ENCODE measurements at places on chromosomes 16 and 17.

DNA sequence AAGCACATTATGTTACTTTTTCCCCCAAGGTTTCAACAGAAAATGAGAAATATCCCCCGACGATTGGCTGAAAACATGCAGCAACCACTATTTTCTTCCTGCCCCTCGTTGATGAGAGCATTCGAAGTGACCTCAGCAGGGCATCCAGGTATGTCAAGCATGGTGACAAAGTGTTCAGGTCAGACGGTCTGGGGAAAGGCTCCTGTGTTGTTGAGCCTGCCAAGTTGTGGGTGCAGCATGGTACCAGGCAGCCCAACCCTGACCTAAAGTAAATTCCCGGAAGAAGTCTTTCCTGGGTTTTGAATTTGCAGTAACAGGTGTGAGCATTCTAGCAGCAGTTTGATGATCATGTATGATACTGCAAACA lies 51.7 kb upstream of the SEC14L1 start:
- peak; percentile 55 for DNase-seq

- DNase-seq: no peak
Observed at GRCh38 chr16:50585331-50585776, 37.2 kb downstream of the NKD1 start.

- no peak for DNase-seq
Observed at GRCh38 chr17:48194097-48194550, 86.6 kb downstream of the SNX11 start.

- DNase-seq: no peak
Observed at GRCh38 chr16:84093879-84094270, 22.9 kb downstream of the MBTPS1 start.

GRCh38 chr16:63292036-63292435 lies 1255.8 kb upstream of the CDH8 start:
- DNase-seq: no peak

DNA sequence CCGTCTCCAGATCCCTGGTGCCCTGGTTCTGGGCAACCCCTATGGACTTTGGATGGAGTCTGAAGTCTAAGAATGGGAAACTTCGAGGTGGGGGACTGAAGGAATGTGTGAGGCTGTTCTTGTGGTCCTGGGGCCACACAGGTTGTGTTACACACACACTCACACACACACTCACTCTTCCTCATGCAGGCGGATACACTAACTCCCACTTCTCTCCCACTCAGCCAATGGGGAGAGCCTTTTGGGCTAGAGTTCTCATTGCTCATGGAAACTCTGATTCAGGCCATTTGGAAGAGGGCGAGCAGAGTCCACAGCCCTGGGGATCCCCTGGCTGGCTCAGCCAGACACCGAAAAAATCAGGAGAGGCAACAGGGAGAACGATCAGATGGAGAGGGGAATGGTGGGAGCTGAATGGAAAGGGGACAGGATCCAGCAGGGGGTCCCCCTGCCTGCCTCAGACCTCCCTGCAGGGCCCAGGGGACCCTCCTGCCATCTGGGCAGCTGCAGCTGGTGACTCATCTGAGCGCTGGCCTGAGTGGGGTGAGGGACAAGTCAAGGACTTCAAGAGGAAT lies 9.1 kb downstream of the IGFBP4 start:
- no peak for DNase-seq

DNA sequence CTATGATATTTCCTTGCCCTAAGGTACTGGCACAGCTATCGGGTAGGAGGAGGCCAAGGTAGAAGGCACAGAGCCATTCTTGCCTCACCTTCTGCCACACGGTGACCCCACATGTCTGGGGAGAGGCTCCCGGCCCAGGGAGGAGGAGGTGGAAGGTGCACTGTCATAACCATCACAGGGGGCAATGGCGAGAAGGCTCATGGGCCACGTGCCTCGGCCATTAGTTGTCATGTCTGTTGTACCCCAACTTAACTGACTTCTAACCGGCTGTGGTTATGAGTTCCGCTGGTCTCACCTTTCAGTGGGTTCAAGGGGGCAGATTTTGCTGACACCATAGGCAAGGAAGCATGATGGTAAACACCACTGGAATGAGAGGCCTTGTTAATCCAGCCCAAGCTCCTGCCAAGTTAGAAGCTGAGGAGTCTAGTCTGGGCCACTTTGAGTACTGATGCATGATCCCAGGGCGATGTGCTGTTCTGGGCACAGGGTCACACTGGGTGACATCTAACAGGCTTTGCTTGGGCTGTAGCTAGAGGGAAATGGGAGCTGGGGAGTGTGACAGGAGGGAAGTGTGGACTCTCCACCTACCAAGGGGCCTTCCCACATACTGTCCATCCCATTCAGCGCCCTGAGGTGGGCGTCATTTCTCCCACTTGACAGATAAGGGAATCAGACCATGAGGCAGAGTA lies 39.6 kb downstream of the HLF start:
- no peak for DNase-seq

GRCh38 chr17:76697702-76698465 lies 12.9 kb downstream of the MXRA7 start:
- no peak for DNase-seq

GRCh38 chr17:6365200-6365943 lies 69.5 kb downstream of the AIPL1 start:
- no peak for DNase-seq

DNA sequence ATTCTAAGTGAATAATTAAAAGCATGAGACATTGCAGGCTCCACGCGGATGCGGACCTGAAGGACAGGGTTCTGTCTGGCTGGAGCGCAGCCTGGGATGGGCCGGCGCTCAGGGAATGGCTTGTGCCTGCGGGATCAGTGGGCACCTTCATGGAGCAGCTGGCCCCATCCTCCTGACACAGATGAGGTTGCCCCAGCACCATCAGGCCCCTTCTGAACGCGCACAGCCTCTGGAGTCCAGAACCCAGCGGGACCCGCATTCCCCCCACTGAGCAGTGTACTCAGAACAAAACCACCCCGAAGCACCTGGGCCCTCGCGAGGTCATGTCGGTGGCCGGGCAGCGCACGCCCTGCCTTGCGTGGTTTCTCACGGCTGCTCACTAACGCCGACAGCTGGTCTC lies 70.5 kb upstream of the CHMP6 start:
- no peak for DNase-seq

DNA sequence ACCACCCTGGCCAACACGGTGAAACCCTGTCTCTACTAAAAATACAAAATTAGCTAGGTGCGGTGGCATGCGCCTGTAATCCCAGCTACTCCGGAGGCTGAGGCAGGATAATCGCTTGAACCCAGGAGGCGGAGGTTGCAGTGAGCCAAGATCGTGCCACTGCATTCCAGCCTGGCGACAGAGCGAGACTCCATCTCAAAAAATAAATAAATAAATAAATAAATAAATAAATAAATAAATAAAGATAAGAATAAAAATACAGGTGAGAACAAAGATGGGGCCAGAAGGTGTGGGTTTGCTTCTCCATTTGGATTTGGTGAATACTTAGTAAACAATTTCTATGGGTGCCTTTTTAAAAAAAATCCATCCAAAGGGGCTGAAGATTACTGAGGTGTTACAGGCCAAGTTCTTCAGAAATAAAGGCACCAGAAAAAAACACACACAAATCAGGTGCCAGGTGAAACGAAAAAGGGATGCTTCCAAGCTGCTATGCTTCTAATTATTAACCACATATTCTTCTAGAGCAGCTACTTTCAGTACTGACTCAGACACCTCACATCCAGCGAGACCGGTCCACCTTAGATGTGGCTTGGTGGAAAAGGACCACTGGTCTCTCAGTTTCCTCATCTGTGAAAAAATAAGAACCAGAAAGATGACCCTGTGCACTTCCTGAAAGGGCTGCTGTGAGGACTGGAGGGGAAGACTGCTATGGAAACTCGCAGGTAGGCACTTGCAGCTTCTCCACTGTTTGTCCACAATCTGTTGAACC lies 9.2 kb downstream of the GLYR1 start:
- DNase-seq: no peak

GRCh38 chr17:33106525-33107165 lies 115.0 kb downstream of the SPACA3 start:
- no peak for DNase-seq

- DNase-seq: no peak
Observed at GRCh38 chr17:22273308-22273707, 581.0 kb downstream of the KCNJ18 start.

DNA sequence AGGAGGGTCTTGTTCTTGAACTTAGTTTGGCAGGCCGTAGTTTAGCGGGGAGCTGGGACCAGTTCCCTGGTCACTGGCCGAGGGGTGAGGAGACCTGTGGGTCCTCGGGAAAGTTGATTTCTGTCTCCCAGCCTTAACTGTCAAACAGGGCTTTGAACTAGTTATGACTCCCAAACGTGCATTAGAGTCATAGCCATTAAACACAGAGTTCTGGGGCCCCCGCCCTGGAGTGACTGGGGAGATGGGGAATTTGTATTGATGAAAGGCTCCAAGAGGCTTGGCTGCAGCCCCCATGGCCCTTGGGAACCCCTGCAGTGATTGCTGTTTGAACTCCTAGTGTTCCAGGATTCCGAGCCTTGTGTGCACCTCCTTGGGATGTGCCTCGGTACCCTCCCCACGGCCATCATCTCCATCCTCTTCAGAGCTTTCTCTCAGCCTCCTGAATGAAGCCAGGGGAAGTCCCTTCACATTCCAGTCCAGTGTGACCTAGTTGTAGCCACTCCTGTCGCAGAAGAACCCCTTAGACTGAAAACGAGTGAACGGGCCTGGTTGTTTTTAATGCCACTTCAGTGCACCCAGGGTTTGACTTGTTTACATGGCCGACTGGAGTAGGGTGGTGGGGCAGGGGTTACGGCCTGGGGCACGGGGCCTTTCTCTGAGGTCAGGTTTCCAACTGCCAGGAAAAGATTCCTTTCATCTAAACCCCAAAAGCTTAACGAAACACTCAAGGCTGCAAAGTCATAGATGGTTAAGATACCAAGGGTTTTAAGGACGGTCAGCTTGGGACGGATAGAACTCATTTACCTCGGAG lies 1.4 kb downstream of the MPRIP start:
- DNase-seq: peak; percentile 50

GRCh38 chr16:71315269-71315668 lies 26.1 kb upstream of the CMTR2 start:
- no peak for DNase-seq

GRCh38 chr17:39153599-39154051 lies 2.2 kb upstream of the PLXDC1 start:
- DNase-seq: peak; percentile 89

- no peak for DNase-seq
Observed at GRCh38 chr16:927406-927805, 43.4 kb downstream of the LMF1 start.

DNA sequence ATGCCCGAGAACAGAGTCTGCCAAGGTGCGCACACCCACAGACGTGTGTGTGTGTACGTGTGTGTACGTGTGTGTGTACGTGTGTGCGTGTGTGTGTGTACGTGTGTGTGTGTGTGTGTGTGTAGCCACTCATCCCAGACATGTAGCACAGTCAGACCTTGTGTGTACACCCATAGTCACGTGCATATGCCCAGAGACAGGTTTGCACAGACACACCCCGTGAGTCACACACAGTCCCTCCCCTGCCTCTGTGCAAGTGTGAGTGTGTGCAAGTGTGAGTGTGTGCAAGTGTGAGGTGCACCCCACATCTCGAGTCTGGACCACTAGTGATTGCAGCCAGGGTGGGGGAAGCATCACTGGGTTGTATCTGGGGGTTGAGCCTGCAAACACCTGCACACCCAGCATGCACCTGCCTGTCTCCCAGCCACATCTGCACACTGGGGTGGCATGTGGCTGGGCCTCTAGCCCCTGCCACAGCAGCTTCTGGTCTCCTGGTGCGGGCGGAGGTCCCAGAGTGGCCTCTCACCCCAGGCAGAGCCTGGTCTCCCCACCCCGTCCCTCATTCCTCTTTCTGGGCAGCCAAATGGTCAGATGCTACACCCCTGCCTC lies 23.6 kb downstream of the BAHCC1 start:
- no peak for DNase-seq

DNA sequence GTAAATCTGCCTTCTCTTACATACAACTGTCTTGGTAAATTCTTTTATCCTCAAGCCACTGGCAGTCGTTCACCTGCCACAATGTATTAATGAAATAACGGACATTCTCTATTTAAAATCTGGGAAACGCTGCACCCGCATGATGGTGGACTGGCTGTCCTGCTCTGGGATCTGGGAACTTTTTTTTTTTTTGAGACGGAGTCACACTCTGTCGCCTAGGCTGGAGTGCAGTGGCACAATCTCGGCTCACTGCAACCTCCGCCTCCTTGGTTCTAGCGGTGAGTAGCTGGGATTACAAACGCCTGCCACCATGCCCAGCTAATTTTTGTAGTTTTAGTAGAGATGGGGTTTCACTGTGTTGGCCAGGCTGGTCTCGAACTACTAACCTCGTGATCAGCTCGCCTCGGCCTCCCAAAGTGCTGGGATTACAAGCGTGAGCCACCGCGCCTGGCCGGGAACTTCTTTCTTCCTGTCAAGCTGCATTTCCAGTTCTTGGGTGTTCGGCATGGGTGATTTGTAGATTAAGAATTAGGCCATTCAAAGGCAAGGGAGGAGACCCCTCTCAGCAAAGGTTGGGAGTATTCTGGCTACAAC lies 28.3 kb downstream of the PRDM7 start:
- no peak for DNase-seq

DNA sequence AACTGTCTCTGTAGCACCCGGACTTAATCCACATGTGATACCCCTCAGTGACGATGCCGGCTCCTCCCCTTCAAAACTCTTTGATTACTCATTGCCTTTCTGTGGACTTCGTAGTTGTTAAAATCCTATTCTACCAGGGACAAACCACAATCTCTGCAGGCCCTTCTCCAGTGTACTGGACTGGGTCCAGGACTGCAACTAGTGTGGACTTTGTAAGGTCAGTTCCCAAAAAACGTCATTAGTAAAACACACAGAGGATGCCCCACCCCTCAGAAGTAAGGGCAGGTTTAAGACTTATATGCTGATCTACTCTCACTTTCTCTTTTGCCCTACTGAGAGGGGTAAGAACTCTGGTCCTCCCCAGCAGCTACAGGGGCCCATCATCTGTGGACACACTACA lies 10.5 kb upstream of the NUDT7 start:
- no peak for DNase-seq

GRCh38 chr17:51124640-51125503 lies 4.2 kb upstream of the SPAG9 start:
- DNase-seq: no peak

GRCh38 chr17:37847811-37848331 lies 76.3 kb upstream of the TBC1D3K start:
- no peak for DNase-seq

GRCh38 chr16:86874141-86874540 lies 295.8 kb downstream of the FOXL1 start:
- no peak for DNase-seq

- DNase-seq: no peak
Observed at GRCh38 chr17:43679911-43680310, 18.2 kb upstream of the MEOX1 start.

DNA sequence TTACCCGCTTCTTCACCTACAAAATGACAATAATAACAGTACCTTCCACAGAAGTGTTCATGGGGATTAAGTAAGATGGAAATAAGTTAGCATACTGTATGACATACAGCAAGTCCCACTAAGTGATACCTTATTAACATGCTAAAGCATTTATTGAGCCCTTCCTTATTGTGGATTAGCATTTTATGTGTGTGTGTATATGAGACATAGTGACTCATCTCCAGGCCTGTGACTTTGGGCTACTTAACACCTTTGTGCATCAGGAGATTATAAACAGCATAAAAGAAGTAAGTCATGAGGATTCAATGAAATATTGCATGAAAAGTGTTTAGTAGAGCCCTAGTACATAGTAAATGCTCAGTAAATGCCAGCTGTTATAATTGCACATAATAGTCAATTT lies 52.9 kb downstream of the CA10 start:
- no peak for DNase-seq

- DNase-seq: no peak
Observed at GRCh38 chr16:86383488-86384262, 126.7 kb upstream of the FOXF1 start.

- no peak for DNase-seq
Observed at GRCh38 chr16:79182616-79183015, 417.9 kb downstream of the MAF start.
